ENCODE measurements at places on chromosomes 13 and 19.

DNA sequence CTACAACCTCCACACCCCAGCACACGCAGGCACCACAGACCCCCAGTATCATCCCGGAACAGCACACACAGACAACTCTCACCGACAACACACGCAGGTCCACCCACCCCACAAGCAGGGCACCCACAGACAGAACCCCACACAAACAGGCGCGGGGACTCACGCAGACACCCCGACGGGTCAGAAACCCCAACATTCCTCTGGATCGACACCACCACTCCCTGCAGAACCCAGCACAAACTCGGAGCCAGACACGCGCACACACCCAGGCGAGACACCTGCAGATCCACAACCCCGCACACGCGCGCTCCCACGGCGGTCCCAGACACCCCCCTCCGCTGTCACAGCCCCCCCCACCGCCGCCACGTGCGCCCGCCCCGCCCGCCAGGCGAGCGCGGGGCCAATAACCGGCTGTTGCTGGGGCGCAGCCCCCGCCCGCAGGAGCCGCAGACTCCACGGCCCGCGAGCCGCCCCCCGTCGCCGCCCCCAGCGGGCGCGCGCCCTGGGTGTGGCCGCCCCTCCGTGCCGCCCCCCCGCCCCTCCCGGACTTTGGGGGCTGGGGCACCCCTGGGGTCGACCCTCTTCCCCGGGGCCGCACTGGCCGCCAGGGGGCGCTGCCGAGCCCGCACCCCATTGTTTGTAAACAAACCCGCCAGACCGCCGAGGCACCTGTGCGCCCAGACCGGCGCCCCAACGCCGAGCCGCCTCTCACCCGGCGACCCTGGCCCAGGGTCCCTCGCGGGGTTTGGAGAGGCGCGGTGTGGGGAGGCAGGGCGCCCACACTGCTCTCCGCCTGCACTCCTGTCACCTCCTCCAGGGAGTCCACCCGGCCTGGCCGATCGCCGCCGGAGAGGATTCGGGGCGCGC lies 712 bp downstream of the BBC3 start:
- no peak for DNase-seq

DNA sequence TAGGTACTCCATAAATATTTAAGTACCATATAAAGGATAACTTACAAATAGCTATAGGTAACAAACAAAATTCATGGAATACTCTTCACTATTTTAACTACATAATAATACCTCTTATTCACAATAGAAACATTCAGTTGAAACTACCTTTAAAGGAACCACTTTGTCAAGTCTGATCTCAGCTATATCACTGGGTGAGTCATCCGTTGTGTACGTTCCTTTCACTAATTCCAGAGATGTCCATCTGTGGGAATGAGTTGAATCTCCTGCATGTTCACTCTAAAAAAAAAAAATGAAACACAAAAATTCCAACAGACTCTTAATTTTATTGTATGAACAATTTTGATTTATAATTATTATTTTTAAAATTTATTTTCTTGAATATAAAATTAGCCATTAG lies 149.4 kb upstream of the FBXL3 start:
- DNase-seq = no peak

GRCh38 chr13:77386880-77387606 lies 60.1 kb upstream of the MYCBP2 start:
- no peak for DNase-seq

- DNase-seq = no peak
Measured at GRCh38 chr13:59197397-59197796, 966.3 kb downstream of the DIAPH3 start.

DNA sequence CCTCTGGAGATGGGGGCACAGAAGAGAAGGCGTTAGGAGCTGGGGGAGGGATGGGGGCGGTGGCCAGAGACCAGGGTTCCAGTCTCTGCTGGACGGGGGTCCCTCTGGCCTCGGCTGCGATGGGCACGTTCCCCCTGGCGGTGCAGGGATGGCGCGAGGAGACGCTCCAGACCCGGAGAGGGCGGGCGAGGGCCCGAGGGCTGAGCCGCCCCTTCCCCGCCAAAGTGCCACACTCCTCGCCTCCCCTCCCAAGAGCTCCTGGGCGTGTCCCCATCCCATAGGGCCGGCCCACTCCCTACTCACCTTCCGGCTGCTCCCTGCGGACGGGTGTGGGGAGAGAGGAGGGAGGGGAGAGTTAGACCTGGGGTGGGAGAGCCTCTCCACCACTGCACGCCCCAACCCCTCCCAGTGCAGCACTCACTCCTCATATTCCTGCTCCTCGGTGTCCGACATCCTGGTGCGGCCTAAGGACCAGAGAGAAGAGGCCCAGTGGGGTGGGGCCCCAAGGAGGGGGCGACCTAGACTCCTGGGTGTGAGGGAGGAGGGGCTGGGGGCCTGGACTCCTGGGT lies 2.2 kb downstream of the TNNT1 start:
- DNase-seq = peak; percentile 85

DNA sequence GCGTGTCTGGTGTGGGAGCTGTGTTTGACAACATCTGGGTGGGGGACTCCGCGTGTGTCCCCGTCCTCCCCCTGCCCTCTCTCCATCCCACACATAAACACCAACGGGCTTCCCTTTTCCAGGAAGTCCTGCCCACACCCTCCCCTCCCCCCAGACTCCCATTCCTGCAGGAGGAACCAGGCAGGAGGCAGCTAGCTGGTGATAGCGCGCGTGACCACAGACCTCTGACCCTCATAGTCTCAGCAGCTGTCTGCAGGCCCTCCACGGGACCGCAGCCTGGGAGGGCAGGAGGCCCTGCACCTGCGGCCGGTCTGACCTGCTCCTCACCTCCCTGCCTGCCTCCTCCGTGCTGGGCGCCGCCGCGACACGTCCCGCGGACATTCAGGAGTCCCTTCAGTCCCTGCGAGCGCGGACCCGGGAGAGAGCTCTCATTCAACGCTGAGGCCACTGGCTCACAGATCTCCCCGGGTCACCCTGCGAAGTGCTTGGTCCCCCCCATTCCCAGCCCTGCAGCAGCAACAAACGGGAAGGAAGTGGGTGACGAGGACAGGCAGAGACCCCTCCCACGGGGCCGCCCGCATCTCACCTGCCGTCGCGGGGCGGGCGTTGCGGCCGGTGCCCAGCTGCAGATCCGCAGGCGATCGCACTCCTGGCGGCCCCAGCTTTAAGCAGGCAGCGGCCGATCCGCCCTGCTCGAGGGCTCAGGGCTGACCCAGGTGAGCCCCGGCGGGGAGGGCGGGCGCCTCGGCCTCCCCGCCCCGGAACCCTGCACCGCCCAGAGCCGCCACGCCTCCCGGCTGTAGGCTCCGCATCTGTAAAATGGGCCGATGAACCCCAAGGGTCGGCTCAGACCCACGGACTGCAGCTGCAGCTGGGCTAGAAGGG lies 1.1 kb upstream of the ACP5 start:
- peak; percentile 38 for DNase-seq

DNA sequence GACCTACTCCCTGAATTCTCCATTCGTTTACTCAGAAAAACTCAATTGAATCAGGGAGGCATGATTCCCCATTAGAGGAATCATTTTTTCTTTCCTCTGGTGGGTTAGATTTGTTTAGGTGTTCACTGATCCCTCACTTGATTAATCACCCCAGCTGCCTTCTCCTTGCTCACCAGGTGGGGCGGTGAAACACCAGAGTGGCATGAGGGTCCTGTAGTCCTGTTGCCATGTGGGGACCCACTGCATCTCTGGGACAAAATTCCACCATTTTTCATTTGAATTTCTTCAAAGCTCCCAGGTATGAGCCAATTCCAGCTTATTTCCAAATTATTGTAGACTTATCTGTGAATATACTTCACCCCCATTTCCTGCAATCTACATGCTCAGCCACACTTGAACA lies 462.7 kb upstream of the ZNF507 start:
- no peak for DNase-seq

- no peak for DNase-seq
Measured at GRCh38 chr13:84654654-84655275, 772.5 kb upstream of the SLITRK1 start.

- DNase-seq = no peak
Measured at GRCh38 chr13:37811441-37811840, 58.1 kb downstream of the TRPC4 start.

- DNase-seq = no peak
Measured at GRCh38 chr19:35851213-35852028, 883 bp downstream of the NPHS1 start.

DNA sequence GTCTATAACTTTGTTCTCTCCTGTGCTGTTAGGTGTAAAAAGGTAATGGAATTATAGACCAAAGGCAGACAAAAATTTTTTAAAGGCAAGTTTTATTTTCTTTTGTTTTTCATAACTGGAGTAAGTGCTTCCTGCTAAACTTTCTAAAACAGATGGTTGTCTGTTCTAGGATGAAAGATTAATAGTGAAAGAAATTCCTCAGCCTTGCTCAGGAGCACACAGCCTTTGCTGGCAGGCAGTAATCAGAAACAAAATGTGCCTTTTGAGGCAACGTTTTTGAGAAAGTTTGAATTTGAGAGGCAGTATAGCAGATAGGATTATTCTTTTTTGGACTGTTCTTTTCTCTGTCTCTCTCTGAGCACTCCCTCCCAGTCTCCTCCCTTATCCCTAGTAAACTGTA lies 2749.5 kb downstream of the PCDH9 start:
- peak; percentile 19 for DNase-seq

DNA sequence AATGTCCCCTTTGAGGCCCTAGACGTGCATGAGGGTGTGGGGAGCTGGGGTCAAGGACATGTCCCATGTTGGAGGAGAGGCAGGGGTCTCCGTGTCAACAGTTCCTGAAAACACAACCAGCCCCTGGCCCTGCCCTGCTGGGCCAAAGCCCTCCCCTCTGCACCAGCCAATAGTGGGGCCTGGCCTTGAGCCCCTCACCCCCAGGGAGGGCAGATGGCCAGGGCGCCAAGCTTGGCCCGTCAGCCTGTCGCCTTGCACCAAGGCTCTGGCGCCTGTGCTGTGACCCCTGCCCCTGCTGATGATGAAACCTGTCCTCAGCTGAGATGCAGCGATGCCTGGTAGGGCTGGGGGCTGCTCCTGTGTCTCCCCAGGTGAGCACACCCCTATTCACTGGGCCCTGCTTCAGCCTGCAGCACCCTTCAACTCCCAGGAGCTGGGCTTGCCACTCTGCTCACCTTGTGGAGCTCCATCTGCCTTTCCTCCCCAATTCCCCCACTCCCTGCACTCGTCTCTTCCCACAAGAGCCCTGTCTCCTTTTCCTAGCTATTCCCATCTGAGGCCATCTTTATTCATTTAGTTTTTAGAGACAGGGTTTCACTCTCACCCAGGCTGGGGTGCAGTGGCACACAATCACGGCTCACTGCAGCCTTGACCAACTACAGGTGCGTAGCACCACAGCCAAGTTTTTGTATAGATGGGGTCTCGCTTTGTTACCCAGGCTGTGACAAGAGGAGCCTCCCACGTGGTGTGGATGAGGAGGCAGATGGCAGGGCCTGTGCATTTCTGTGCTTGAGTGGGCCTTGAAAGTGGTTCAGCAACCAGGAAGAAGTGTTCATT lies 2.1 kb upstream of the HAMP start:
- DNase-seq = no peak

GRCh38 chr13:113875837-113876281 lies 12.0 kb upstream of the GAS6 start:
- DNase-seq = no peak

- DNase-seq = no peak
Measured at GRCh38 chr19:4745986-4746385, 22.3 kb upstream of the DPP9 start.

DNA sequence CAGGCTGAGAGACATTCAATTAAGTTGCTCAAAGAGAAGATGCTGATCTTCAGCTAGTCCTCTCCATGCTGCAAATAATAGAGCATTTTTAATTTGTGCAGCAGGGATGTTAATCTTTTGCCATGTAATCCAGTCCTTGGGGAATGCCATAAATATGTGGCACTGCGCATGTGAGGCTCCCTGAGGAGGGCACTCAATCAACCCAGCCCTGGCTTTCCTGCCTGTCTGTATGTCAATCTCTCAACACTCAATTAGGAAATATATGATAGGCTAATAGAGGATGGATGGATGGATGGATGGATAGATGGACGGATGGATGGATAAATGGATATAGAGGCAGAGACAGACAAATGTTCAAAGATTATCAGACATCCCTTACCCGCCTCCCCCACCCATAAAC lies 31.6 kb upstream of the POP4 start:
- no peak for DNase-seq

DNA sequence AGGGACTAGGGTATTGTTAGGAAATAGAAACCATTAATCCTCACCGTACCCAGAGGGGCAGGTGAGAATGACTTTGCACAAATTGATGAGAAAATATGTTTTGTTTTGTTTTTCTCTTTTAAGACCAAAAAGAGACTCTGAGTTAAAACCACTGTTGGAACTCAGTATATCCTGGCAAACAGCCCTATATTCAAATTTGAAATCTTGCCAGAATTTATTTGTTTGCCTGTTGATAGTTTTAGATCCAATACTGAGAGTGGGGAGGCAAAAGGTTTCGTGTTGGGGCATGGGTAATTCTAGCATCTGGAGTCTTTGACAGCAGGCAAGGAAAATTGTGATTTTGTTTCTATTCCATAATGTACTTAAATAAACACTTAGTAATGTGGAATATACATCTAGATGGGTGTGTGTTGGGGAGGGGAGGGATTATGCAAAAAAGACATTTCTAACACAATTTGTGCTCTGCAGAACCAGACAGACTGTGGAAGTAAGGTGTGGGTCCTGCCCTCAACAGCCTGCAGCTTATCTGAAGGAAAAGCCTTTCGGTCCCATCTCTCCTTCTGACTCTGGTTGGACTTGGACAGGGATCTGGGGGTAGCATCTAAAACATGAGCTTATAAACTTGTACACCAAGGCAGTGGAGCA lies 190.7 kb downstream of the OXGR1 start:
- DNase-seq = no peak

DNA sequence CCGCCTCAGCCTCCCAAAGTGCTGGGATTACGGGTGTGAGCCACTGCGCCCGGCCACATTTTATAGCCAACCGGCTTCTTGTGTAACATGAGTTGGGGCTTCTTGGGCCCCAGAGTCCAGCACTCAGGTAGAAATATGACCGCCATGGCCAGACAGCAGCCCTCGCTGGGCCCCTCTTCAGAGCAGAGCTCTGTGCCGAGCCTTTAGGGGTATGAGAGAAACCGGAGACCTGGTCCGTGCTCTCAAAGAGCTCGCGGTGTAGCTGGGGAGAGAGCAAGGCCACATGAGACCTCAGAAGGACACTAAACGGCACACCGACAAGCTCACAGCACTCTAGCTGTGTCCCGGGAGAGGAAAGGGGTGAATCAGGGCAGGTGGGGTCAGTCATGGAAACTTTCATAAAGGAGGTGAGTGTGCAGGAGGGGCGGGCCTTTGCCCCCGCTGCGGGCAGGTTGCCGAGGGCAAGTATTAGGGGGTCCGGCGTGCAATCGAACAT lies 15.8 kb downstream of the ACTN4 start:
- no peak for DNase-seq

DNA sequence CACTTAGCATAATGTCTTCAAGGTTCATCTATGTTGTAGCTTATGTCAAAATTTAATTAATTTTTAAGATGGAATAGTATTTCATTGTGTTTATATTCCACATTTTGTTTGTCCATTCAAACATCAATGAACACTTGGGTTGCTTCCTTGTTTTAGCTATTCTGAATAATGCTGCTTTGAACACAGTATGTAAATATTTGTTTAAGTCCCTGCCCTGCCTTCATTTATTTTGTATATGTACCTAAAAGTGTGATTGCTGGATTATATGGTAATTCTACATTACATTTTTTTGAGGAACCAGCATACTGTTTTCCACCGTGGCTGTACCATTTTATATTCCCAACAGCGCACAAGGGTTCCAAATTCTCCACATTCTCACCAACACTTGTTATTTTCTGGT lies 17.6 kb upstream of the SUCLA2 start:
- DNase-seq = no peak

GRCh38 chr19:51572410-51572809 lies 1.3 kb downstream of the ZNF175 start:
- no peak for DNase-seq

GRCh38 chr13:101655435-101655834 lies 203.0 kb downstream of the ITGBL1 start:
- no peak for DNase-seq

All from COLO829 (cell line).